ENCODE measurements at places on chromosomes 6 and 20. TPM values are rescaled to one million over a fixed set of nuclear protein-coding genes. Genes with fewer than 3 reads are reported as not detected.

Gene KIF25
- polyA plus RNA-seq, result 13.7 TPM

Gene OTOR
- polyA plus RNA-seq, result not detected

- no peak for DNase-seq
These were observed 75.2 kb downstream of the YTHDF1 start for GRCh38 chr20:63140514-63141433.

DNA sequence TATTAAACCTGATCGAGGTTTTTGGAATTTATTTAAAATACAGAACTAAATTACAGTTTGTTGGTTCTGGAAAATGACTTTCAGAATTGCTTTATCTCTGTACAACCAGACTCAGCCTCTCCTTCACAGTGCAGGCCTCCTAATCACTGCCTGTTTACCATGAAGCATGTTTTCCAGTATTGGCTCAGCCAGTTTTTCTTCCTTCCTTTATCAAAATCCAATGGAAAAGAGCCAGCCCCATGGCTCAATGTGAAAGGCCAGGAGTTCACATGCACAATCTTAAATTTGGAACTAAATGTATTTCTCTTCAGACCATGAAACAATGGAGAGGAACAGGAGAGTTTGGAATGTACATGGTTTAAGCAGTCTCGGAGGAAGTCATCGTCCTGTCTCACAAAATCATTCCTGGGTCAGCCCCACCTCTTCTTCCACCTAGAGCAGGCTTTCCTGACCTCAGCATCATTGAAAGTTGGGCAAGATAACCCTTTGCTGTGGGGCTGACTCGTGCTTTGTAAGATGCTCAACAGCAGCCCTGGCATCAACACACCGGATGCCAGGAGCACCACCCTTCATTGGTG is 680.9 kb upstream of the AGPAT4 start:
- DNase-seq, result no peak

GRCh38 chr6:144150710-144151657 is 667 bp downstream of the STX11 start:
- no peak for DNase-seq

GRCh38 chr6:42434237-42434636 is 17.5 kb downstream of the TRERF1 start:
- no peak for DNase-seq

DNA sequence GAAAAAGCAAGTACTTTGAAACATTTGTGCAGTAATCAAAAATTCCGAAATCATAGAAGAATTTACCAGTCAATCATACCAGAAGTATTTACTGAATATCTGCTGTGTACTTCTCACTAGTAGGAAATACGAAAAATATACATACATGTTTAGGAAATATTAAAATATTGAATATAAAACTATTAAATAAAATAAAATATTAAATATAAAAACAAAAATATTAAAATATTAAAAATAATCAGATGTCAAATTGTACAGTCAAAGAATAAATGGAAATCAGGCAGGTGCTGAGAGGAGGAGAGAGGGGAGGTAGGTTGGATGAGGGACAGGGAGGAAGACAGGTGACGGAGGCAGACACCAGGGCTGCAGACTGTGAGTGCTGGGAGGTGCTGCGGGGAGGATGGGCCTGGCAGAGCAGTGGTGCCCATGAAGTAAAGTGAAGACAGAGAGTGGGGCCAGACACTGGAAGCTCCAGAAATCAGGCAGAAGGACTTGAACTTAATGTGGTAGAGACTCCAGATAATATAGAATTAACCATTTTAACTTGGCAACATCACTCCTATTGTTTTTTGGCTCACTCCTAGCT is 55.9 kb downstream of the PRKN start:
- DNase-seq, result no peak

DNA sequence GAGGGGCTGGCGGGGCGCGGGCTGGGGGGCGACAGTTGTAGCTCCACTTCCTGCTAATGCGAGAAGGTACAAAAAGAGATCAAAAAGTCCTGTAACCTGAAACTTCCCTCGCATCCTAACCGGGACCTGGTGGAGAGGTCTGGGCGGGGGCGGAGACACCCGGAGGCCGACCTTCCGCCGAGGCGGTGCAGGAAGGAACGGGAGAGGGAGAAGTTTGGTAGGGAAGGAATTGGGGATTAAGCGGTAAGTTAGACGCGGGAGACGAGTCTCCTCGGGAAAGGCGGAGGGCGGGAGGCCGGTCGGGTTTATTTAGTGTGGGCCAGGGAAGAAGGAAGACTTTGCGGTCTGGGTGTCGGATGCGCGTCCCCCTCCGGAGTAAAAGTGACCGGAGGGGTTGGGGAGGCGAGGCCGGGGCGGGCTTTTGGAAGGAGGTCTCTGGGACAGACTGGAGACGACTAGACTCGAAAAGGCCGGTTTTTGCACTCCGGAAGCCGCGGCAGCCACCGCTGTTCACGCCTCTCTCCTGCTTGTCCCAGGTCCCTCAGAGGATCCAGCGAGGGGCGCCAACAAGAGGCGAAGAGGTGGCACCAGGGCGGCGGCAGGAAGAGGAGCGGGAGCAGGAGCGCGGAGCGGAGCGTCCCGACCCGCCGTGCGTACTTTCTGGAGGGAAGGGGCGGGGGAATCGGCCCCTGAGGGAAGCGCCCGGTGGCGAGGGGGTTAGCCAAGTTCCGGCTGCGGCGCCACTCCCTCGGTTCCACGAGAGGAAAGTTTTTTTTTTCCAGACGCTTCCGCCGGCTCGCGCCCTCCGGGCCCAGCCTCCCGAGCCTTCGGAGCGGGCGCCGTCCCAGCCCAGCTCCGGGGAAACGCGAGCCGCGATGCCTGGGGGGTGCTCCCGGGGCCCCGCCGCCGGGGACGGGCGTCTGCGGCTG is 734 bp downstream of the TPBG start:
- peak; percentile 41 for DNase-seq
